Stimulated activated CD4-positive, alpha-beta T cell treated with anti-CD3 and anti-CD28 coated beads, Interleukin-4, amount 100 ng/mL, for 24 hours (primary cell): ENCODE measurements at places on chromosomes 5 and 9.

DNA sequence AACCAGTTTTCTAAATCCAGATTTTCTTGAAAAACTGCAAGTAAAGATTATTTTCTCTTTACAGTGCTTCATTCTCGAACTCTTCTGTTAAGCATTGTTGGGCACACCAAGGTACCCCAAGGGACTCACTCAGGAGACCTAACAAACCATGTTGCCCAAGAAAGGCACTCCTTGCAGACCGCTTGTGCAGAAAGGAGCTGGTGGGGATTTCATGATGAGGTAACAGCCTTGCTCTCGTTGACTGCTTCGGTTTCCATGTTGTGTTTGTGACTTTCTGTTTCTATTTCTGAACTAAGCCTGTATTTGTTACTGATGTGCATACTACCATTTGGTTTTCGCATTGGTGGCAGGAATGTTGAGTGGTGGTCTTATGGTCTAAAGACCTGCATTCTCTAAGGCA lies 266.6 kb upstream of the DAP start:
- no peak for DNase-seq

GRCh38 chr5:114223866-114224265 lies 138.0 kb upstream of the KCNN2 start:
- no peak for DNase-seq

- no peak for DNase-seq
Observed at GRCh38 chr5:159963935-159964334, 45.0 kb upstream of the TTC1 start.

DNA sequence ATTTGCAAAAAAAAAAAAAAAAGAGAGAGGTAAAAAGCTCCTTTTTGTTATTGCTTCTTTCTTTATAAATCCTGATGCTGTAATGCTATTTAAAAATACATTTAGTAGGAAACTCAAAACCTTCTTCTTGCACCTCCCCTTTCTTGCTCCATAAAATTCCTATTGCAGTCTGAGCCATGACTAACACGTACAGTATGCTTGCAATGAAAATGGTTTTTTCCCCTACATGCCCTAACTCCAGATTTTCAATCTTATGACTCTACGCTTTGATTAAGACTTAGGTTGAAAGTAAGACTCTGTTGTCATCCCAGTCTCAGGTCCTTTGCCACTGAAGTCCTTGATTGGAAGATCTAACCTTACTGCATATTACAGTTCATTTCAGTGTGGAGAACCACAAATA lies 23.9 kb downstream of the FGF10 start:
- DNase-seq, result no peak

GRCh38 chr9:138065287-138065686 lies 187.7 kb downstream of the CACNA1B start:
- no peak for DNase-seq

- no peak for DNase-seq
Observed at GRCh38 chr5:129477532-129477931, 17.4 kb downstream of the ADAMTS19 start.

DNA sequence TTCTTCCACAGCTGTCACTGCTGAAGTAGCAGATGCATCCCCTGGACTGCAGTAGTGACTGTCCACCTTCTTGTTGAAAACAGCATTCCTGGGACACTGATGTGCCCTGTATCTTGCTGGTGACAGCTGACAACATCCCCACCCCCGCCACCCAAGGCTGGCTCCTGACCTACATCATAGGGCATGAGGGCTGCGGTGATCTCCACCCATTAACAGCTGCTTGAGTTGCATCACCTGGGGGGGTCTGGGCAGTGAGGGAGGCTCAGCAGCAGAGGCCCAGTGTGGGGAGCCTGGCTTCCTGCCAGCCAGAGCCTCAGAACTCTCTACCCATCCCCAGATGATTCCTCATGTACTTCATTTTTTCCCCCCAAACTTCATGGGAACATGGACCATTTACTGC lies 4.1 kb downstream of the PRUNE2 start:
- DNase-seq, result no peak

DNA sequence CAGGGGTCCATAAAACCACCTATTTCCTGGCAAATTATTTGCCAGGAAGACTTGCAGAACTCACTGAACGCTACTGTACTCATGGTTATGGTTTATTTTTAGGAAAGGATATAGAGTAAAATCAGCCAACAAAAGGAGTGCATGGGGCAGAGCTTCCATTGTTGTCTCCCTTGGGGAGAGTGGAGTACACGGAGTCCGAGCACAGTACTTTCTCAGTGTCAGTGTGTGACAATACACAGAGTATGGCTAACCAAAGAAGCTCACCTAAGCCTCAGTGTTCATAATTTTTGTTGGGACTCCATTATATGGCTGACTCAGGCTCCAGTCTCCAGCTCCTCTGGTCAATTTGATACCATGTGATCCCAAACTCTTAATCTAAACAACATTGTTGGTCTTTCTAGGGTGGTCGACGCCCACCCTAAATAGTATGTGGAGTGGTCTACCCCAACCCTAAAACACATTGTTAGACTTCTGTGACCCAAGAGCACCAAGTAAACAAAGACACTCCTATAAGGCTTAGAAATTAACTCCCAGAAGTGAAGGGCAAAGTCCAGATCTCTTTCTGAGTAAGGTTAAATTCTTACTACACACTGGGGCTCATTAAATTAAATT lies 74.9 kb downstream of the SLC44A1 start:
- DNase-seq, result no peak

DNA sequence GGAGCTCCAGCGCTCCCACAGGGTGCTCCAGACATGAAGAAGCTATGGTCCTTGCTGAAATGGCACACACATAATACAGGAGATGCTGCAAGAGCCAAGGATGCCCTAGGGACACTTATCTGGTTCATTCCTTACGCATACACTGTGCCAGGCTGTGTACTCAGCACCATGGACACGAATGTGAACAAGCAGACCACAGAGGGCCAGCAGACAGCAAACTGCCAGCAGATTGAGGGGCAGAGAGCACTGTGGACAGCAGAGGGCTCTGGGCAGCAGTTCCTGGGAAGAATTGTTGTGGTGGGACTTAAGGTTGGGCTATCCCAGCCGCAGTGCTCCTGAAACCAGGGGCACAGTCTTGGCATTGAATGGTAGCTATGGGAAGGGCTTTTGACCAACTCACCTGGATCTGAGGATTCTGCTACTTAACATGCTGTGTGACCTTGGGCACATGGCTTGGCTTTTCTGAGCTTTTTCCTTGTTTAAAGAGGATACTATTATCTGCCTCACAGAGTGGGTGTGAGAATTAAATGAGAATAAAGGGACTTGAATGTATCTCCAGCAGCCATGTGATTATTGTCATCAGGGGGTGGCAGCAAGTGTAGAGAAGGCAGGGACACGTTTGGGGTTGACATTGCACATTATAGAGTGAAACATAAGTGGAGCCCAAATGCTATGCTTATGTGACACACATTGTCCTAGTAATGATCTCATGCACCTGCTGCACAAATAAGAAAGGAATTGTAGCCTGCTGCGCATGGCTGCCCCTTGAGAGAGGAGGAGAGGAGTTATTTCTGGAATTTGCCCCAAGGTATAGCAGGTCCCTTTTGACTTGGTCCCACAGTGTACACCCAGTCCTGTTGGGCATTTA lies 30.1 kb downstream of the PPARGC1B start:
- no peak for DNase-seq

GRCh38 chr5:39648848-39649227 lies 224.1 kb upstream of the DAB2 start:
- no peak for DNase-seq

DNA sequence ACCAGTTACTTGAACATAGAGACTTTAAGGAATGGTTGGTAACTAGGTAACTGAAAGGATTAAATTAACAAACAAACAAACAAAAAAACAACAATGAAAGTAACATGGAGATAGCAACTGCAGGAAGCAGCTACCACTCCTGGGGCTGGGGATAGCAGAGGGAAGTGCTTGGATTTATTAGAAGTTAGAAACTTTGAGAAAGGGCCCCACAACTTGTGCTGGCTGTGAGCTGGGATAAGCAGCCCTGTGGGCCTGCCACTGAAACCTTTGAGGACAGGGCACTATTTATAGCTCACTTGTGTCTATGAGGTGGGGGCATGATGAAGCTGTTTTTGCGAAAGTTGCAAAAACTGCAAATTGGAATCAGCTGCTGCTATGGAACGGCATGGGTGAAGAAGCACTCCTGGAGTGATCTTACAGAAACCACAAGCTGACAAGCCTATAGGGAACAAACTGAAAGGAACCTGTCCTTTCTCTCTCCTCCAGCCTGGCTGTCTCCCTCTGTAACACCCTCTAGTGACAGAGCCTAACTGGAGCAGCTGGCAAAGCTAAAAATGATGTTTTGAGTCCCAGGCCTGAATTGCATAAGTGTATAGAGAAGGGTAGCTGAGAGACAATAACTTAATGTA lies 91.4 kb upstream of the RANBP6 start:
- DNase-seq, result no peak
